ENCODE measurements at places on chromosomes 4 and X. TPM values are rescaled to one million over a fixed set of nuclear protein-coding genes. Genes with fewer than 3 reads are reported as not detected.

EIF2S3 gene
- 50.5 TPM for total RNA-seq

MAGEC3 gene
- not detected for total RNA-seq

CT45A10 gene
- total RNA-seq: not detected

REPS2 gene
- 18.4 TPM for total RNA-seq

TIGD4 gene
- total RNA-seq: 0.14 TPM

SHOX gene
- total RNA-seq: 0.14 TPM

PDLIM5 gene
- 133 TPM for total RNA-seq

DCAF16 gene
- 9.0 TPM for total RNA-seq

DNA sequence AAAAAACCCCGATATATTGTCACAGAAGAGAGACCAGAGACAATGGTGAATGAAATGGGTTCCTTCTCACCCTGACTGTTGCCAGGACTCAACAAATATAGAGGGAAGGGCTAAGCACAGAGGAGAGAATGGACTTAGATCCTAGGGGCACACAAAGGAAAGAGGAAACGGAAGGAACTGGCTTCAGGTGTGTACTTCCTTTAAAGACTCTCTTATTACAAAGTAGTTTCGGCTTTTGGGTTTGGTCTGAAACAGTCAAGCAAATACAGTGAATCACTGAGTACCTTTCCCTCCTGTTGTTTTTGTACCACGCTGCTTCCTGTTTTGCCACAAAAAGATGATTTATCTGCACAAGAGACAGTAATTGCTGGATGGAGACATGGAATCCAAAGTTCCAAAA is 46.1 kb upstream of the S100G start:
- H3K4me3 ChIP-seq: no peak overlapping the region
- H3K27ac ChIP-seq: peak overlapping the region; percentile 57
- no peaks in the 10 kb centered on the region for H3K27me3 ChIP-seq
- H3K4me1 ChIP-seq: no peaks in the 10 kb centered on the region

GRCh38 chr4:7727749-7728148 is 211.9 kb downstream of the AFAP1 start:
- no peak overlapping the region for H3K4me3 ChIP-seq
- H3K27ac ChIP-seq: no peak overlapping the region
- no peaks in the 10 kb centered on the region for H3K36me3 ChIP-seq
- H3K4me1 ChIP-seq: no peaks in the 10 kb centered on the region
- H3K27me3 ChIP-seq: no peaks in the 10 kb centered on the region

GRCh38 chrX:108071578-108071977 is 19.8 kb downstream of the PSMD10 start:
- no peaks in the 10 kb centered on the region for H3K36me3 ChIP-seq
- DNase-seq: no peak
- H3K4me3 ChIP-seq: no peak overlapping the region
- no peaks in the 10 kb centered on the region for H3K27me3 ChIP-seq
- H3K4me1 ChIP-seq: no peaks in the 10 kb centered on the region
- H3K27ac ChIP-seq: no peak overlapping the region

DNA sequence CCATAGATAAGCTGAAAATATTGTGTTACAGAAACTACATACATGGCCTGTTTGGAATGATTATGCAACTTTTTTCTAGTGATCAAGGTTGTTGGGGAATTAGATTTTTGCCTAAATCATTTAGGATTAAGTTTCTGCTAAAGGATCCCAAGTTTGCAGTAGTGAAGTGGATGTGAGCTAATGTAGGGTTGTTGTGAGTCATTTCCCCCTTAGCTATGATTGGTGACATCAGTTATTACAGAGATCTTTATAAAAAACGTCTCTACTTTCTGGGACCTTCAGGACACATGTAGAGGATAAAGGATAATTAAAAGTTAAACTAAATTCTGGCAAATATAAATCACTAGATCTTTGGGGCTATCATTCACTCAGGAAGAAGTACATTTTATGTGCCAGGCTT is 133.3 kb downstream of the GATB start:
- DNase-seq: no peak
- H3K4me3 ChIP-seq: no peak overlapping the region
- H3K27ac ChIP-seq: no peak overlapping the region
- no peaks in the 10 kb centered on the region for H3K27me3 ChIP-seq

DNA sequence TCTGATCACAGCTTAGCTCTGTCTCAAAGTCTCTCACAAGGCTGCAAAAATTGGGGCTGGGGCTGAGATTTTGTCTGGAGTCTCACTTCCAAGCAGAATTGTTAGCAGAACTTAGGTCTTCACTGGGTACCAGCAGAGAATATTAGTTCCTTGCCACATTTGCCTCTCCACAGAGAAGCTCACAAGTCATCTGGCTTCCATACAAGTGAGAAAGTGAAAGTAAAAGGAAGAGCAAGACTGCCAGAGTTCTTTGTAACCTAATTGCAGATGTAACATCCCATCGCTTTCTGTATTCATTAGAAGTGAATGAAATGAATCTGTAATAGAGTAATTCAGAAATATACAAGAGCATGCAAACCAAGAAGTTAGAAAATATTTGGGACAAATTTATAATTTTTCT is 624.1 kb upstream of the GNPDA2 start:
- no peaks in the 10 kb centered on the region for H3K4me1 ChIP-seq
- H3K27me3 ChIP-seq: no peaks in the 10 kb centered on the region
- no peak overlapping the region for H3K27ac ChIP-seq
- DNase-seq: no peak

DNA sequence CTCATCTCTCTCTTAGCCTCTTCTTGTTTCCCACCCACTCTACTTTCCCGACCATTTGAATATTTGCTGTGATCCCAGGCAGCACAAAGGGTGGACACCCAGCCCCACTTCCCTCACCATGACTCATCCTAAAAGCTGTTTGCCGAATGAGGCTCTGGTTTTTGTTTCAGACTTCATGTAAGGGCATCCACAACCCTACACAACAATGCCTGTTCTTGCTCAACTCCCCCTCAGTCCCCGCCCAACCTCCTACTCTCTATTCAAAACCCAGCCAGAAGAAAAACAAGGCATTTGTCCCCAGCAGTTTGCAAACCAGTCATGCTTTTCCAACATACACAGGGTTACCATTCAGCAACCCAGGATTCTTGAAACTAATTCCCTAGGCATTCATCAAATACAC is 516.5 kb upstream of the CNKSR2 start:
- H3K4me1 ChIP-seq: no peaks in the 10 kb centered on the region
- DNase-seq: no peak
- H3K27me3 ChIP-seq: no peaks in the 10 kb centered on the region
- H3K4me3 ChIP-seq: no peak overlapping the region
- no peaks in the 10 kb centered on the region for H3K36me3 ChIP-seq

DNA sequence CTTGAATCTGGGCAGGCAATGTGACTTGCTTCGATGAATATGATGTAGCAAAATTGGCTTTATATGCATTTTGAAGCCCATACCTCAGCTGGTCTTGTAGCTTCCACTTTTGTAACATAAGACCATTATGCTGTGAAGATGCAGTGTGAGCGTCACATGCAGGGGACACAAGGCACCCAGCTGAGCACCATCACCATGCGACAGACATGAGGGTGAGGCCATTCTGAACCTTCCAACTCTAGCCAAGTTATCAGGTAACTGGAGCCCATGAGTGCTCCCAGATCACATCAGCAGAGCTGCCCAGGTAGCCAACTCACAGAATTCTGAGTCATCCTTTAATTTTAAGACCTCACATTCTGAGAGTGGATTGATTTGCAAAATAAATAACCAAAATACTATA is 705.9 kb downstream of the FSTL5 start:
- DNase-seq: no peak
- no peaks in the 10 kb centered on the region for H3K27me3 ChIP-seq
- H3K36me3 ChIP-seq: no peaks in the 10 kb centered on the region
- H3K4me3 ChIP-seq: no peak overlapping the region
- no peaks in the 10 kb centered on the region for H3K4me1 ChIP-seq
- no peak overlapping the region for H3K27ac ChIP-seq

GRCh38 chr4:94507281-94507680 is 55.5 kb downstream of the PDLIM5 start:
- H3K4me1 ChIP-seq: peaks cover 40% of the 10 kb centered on the region
- peak overlapping the region; percentile 48 for H3K27ac ChIP-seq
- no peak for DNase-seq
- no peak overlapping the region for H3K4me3 ChIP-seq

DNA sequence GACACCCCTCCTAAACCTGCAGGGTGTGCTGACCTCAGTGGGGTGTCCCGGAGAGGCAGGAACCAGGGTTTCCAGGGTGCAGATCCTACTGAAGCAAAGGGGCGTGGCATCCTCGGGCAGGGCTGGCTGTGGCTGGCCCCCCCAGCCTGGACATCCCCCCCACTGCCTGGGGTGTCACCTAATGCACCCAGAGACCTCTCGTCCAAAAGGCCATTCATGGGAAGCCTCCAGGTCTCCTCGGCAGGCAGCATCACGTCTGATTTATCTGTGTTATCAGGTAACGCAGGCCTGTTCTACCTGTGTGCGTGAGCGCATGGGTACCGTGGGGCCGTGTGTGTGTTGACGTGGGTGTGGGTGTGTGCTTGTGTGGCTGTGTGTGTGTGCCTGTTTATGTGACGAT is 210.0 kb downstream of the SHOX start:
- H3K4me1 ChIP-seq: no peaks in the 10 kb centered on the region
- H3K36me3 ChIP-seq: no peaks in the 10 kb centered on the region
- no peak for DNase-seq
- no peak overlapping the region for H3K4me3 ChIP-seq

- DNase-seq: no peak
- H3K36me3 ChIP-seq: no peaks in the 10 kb centered on the region
- H3K27ac ChIP-seq: no peak overlapping the region
- no peaks in the 10 kb centered on the region for H3K4me1 ChIP-seq
These were observed 11.5 kb downstream of the IGSF1 start for GRCh38 chrX:131277543-131278136.

- H3K27me3 ChIP-seq: peaks cover 58% of the 10 kb centered on the region
- no peak for DNase-seq
- no peaks in the 10 kb centered on the region for H3K4me1 ChIP-seq
- H3K27ac ChIP-seq: no peak overlapping the region
- no peak overlapping the region for H3K4me3 ChIP-seq
- no peaks in the 10 kb centered on the region for H3K36me3 ChIP-seq
These were observed 41.7 kb downstream of the FGFRL1 start for GRCh38 chr4:1053080-1053661.

DNA sequence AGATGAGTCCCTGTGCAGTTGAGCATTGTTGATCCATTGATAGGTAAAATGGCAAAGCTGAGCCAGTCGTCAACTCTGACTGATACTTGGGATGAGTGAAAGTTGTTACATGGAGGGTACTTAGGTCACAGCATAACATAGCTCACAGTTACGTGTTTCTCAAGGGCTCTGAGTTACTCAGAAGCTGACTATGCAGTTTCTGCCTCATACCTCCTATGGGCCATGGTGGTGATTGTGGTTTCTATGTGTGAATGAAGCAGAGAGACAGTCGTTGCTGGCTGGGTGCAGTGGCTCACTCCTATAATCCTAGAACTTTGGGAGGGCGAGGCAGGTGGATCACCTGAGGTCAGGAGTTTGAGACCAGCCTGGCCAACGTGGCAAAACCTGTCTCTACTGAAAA is 30.8 kb downstream of the FRMPD3 start:
- no peak overlapping the region for H3K4me3 ChIP-seq
- no peaks in the 10 kb centered on the region for H3K27me3 ChIP-seq
- DNase-seq: no peak
- H3K36me3 ChIP-seq: no peaks in the 10 kb centered on the region
- H3K4me1 ChIP-seq: no peaks in the 10 kb centered on the region
- H3K27ac ChIP-seq: no peak overlapping the region

GRCh38 chr4:11209826-11210225 is 218.9 kb downstream of the HS3ST1 start:
- H3K4me3 ChIP-seq: no peak overlapping the region
- H3K27me3 ChIP-seq: no peaks in the 10 kb centered on the region
- no peak for DNase-seq
- H3K4me1 ChIP-seq: peaks cover 3% of the 10 kb centered on the region
- no peak overlapping the region for H3K27ac ChIP-seq

DNA sequence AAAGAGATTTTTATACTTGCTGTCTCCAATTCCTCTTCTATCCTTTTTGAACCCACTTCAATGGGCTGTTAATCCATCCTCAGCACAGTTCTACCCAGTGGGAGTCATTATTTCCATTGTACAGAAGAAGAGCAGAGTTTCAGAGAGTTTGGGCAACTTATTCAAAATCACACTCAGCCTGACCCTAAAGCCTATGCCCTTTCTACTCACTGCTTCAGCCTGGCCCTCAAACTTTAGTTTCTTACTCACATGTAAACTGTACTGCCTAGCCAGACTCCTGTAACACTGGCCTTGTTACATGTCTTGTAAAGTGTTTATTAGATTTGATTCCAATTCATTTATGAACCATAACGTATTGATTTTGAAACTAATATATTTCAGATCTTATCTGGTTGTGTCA is 25.1 kb upstream of the USO1 start:
- H3K27me3 ChIP-seq: no peaks in the 10 kb centered on the region
- H3K36me3 ChIP-seq: no peaks in the 10 kb centered on the region
- no peak for DNase-seq

GRCh38 chrX:112043997-112044396 is 38.6 kb downstream of the TRPC5 start:
- H3K4me3 ChIP-seq: no peak overlapping the region
- no peak for DNase-seq
- H3K27ac ChIP-seq: no peak overlapping the region
- no peaks in the 10 kb centered on the region for H3K4me1 ChIP-seq
- H3K27me3 ChIP-seq: no peaks in the 10 kb centered on the region

GRCh38 chrX:128020701-128021100 is 31.5 kb downstream of the ACTRT1 start:
- H3K4me3 ChIP-seq: no peak overlapping the region
- H3K4me1 ChIP-seq: no peaks in the 10 kb centered on the region
- no peak for DNase-seq

DNA sequence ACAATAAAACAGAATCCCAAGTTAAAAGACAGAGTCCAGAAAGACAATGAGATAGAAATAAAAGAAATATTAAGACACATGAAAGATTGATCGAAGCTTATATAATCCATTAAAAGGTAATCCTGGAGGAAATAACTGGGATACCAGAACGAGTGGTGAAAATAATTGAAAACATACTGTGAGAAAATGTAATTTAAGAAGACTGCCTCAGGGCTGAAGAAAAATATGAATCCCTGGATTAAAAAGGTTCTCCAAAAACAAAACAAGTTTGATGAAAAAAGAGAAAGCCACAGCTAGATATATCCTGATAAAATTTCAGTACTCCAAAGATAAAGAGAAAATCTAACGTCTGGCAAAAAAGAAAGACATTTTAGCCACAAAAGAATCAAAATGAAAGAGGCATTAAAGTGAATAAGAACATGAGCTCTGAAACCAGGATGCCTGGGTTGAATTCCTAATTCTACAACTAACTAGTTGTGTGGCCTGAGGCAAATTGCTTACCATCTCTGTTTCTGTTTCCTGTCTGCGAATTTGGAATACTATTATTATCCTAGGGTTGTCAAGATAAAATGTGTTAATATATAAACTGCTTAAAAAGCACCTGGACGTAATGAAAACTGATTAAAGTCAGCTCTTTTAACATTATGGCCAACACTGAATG is 5.5 kb downstream of the DDX60L start:
- H3K36me3 ChIP-seq: no peaks in the 10 kb centered on the region
- H3K27me3 ChIP-seq: no peaks in the 10 kb centered on the region
- no peaks in the 10 kb centered on the region for H3K4me1 ChIP-seq
- H3K4me3 ChIP-seq: no peak overlapping the region
- H3K27ac ChIP-seq: no peak overlapping the region
- DNase-seq: no peak

- no peak overlapping the region for H3K4me3 ChIP-seq
- no peaks in the 10 kb centered on the region for H3K27me3 ChIP-seq
- no peaks in the 10 kb centered on the region for H3K36me3 ChIP-seq
- no peaks in the 10 kb centered on the region for H3K4me1 ChIP-seq
- peak overlapping the region; percentile 58 for H3K27ac ChIP-seq
These were observed 89.1 kb upstream of the TSPAN5 start for GRCh38 chr4:98747393-98748091.

- H3K4me3 ChIP-seq: no peak overlapping the region
- H3K4me1 ChIP-seq: no peaks in the 10 kb centered on the region
- H3K27ac ChIP-seq: no peak overlapping the region
- no peak for DNase-seq
These were observed 112.0 kb downstream of the SCLT1 start for GRCh38 chr4:128981377-128981776.

Measured in transverse colon (tissue), 4 donors.